Thoracic aorta endothelial cell (primary cell): ENCODE measurements at places on chromosomes 11 and 22. TPM values are rescaled to one million over a fixed set of nuclear protein-coding genes. Genes with fewer than 3 reads are reported as not detected.

The PTGDR2 gene
- under 0.01 TPM in 1 of 2 replicates, not detected in the other for total RNA-seq

The KCNK4 gene
- 0.07 TPM in 1 of 2 replicates, not detected in the other for total RNA-seq

The MFRP gene
- under 0.01 TPM in 1 of 2 replicates, not detected in the other for total RNA-seq

The DERL3 gene
- total RNA-seq = 0.66 and 0.93 TPM in 2 replicates

The STX5 gene
- 28.1 TPM in 2 replicates for total RNA-seq

The TMPRSS13 gene
- total RNA-seq = not detected in 2 replicates

The CPSF7 gene
- 33.4 and 39.3 TPM in 2 replicates for total RNA-seq
